NCI-H1694 treated with DMSO at 0.1 percent for 48 hours (cell line): ENCODE measurements at places on chromosomes 1 and 21.
A peak's percentile ranks its signal among the peaks of the same experiment; 100 is the strongest.

GRCh38 chr1:243818978-243819377, 31.1 kb downstream of the AKT3 start:
- DNase-seq, result no peak

DNA sequence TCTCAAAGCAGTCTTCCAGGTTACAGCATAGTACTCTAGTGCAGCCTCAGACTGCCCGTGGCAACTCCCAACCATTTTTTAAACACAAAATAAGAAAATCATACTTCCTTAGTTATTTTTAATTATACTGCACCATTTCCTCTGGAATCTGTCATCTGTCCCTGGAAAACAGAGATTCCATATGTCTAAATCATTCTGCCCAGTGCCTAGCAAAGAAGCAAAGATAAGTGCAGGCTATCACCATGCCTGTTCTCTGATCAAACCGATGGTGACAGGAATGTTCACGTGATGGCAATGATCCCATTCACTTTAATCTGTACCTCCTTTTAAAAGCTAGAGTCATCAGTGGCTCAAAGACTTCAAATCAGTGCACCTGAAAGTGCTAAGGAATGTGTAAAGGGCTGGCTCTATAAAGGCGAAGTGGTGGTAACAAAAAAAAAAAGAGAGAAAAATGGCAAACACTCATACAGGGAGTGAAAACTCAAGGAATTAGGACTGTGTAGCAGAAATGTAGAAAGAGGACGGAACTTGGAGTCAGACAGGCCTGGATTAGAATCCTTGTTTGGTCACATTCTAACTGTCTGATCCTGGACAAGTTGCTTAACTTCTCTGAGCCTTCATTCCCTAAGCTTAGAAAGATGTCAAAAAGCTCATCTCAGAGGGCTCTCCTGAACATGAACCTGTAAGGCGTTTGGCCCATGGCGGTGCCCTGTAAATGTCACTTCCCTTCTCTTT, 9.9 kb upstream of the CCN1 start:
- DNase-seq, result no peak

DNA sequence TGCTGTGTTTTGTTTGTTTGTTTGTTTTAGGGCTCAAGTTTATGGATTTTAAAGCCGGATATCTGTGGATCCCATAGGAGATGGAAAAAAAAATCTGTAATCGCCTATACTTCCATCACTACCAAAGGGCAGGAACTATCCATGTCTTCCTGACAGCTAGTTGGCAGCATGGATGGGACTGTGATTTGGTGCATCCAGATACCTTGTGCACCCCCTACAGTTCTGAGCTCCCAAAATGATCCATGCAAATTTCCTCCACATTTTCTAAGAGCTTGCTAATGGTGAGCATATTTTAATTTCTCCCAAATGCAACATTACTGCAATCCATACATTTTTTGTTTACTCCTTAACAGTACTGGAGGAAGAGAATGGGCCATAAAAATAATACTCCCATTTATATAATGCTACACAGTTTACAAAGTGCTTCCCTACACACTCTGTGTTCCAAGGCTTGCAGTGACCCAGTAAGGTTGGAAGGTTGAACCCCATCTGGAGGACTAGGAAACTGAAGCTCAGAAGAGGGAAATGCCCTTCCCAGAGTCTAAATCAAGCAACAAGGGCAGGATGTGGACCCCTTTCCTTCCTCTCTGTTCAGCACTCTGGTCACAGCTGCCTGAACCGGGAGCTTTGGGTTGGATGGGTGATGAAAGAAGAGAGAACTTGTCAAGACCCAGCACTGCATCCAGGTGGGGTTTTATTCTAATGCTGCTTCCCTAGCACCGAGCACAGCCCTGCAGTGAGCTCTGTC, 48.0 kb downstream of the CAPN8 start:
- DNase-seq, result no peak

DNA sequence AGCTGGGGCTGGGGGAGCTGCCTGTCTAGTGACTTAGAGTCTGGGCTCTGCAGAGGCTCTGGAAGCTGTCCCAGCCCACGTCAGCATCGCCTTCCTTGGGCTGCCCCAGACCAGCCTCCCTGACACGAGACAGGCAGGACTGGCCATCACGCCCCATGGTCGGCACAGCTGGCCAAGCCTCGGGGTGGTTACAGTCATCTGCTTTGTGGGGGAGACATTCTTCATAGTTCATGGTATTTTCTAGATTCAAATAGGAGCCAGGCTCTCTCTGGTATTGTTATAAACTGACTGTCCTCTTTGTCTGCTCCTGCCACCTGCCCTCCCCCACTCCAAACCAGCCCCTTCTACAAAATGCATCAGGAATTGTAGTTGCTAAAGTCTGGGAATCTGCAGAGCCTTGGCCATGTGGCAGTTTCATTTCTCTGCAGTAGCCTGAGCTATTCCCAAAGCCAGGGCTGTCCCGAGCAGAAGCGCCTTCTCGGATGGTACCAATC, 29.4 kb downstream of the OLFML2B start:
- DNase-seq, result no peak

DNA sequence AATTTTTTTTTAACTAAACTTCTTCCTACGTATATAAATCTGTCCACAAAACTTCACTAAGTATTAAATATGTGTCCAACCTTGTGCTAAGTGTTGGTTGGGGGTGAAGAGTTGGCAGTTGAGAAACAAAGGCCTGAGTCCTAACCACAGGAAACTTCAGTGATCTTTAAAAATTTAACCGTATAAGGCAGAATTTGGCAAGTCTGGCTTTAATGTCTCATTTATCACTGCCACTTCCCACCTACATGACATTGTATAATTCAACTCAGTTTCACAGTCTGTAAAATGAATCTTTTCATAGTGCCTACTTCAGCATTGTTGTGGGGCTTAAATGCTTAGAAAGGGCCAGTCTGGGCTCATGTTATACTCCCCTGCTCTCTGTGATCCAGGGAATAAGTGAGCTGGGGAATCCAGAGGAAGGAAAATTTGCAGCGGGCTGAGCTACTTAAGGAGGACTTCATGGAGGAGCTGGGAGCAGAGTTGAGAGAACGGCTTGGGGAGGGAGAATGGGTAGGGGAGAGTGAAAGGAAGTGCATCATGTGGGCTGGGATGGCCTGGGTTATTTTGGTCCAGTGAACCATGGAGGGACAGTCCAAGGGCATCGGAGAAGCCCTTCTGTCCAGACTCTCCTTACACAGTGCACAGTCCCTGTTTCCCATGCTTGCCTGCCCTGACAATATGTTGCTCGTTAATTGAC, 14.5 kb downstream of the IFNAR2 start:
- no peak for DNase-seq

DNA sequence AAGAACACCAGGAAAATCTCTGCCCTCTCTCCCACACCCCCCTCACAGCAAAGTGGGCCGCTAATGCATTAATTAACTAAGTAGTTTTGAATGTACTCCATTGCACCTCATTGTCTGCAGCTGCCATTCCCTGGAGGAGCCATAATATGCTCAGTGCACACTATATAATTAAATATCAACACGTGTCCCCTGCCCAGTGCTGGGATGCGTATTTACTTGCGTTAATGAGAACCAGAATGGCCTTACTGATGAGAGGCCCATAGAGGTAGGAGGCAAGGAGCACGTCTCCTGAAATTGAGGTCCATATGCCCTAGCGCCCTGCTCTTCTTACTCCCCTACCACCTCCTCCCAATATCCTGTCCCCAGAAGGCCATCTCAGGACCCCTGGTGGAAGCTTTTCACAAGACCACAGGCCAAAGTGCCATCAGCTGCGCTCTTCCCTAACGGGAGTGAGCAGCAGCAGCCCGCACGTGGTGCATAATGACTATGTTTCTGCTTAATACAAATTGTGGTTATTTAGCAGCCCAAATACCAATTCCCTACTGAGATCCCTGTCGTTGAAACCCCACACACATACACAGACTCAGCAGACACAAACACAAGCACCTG, 76.8 kb downstream of the PLXNA2 start:
- no peak for DNase-seq

DNA sequence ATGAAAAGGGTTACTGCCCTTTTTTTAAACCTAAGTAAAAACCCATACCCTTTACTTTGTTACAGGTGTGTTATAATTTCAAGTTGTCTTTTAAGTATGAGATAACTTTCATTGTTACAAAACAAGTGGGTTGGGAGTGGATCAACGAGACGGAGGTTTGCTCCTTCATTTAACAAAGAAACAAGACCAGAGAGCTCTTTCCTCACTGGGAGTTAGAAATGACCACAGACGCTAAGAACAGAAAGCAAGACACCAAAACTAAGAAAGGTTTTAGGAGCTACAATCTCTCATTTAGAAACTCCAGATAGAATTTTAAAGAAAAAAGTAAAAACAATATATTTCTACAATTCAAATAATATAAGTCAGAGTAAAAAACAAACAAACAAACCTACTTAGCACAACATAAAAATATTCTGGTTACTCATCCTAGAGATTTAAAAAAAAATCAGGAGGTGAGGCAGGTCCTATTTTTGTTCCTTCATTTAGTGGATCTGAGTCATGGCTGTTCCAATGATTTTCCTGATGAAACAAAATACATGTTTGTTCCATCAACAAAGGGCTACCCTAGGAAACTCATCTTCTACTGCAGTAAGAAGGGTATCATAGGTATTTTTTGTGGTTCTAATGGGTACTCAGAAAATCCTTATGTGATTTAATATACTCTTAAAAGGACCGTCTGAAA, 33.0 kb downstream of the APP start:
- no peak for DNase-seq

DNA sequence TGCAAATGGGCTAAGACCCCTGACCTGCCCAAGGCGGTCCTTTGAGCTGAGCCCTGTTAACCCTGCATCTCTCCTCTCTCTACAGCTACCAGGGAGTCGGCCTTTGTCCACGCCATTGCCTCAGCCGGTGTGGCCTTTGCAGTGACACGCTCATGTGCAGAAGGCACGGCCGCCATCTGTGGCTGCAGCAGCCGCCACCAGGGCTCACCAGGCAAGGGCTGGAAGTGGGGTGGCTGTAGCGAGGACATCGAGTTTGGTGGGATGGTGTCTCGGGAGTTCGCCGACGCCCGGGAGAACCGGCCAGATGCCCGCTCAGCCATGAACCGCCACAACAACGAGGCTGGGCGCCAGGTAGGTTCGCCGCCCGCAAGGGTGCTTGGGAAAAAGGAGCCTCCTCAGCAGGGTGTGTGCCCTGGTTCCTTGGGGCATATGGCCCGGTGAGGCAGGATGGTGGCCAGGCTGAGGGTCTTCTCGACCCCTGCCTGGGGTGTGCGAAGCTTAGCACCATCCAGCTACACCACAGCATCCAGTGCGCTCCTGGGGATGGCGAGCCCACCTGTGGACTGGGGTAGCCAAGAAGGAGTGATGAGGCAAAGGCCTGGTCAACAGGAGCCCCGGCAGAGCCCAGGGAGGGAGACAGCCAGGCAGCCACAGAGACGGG, 31.8 kb upstream of the ARF1 start:
- no peak for DNase-seq

GRCh38 chr21:41018431-41018830, 149.5 kb upstream of the BACE2 start:
- DNase-seq, result no peak

GRCh38 chr1:63316598-63316983, 5.8 kb upstream of the FOXD3 start:
- no peak for DNase-seq

DNA sequence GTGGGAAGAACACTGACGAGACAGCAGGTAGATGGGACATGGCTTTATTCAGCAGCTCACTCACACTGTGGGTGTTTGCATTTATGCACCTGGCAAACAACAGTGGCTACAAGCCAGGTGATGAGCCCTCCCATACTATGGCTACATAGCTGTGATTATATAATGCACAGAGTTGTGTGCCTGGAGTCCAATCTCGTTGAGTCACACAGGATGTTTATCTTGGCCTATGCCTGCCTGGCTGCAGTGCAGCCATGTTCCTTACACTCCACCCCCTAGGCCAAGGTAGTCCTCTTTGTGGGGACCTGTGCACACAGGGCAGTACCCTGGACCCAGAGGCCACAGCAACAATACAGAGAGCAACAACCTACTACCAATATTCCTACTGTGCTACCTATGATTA, 1643.8 kb downstream of the MRPL39 start:
- DNase-seq, result no peak

DNA sequence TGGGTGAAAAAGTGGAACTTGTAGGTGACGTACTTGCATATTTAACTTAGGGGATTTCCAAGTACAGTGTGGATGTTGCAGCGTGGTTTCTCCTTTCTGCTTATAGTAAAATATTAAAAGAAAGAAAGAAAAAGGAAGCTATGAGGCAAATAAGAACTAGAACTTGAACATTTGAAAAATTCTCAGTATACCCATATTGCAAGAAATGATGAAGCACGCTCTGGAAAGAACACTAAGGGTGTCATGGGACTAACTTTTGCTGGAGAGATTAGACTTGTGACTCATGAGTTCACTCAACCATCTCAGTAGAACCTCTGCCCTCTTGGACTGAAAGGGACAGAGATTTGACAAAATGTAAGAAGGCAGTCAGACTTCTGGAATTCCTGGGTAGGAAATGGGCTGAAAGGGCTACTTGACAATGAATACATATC, 704.5 kb upstream of the ADGRL4 start:
- DNase-seq, result no peak

DNA sequence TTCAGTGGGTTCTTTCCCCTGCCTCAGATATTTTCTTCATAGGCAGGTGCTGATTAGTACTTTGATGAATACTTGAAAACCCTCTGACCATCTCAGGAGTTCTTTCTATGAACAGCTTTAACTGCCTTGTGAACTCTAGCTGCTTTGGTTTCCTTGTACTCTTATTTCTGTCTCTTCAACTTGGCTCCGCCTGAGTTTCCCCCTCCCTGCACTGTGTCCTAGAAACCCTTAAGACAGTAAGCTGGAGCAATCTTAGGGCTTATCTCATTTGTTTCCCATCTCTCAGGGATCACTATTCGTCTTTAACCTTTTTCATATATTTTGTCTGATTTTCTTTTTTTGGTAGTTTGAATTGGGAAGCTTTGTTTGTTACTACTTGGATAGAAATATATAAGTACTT, 99.1 kb downstream of the PKN2 start:
- DNase-seq, result no peak

DNA sequence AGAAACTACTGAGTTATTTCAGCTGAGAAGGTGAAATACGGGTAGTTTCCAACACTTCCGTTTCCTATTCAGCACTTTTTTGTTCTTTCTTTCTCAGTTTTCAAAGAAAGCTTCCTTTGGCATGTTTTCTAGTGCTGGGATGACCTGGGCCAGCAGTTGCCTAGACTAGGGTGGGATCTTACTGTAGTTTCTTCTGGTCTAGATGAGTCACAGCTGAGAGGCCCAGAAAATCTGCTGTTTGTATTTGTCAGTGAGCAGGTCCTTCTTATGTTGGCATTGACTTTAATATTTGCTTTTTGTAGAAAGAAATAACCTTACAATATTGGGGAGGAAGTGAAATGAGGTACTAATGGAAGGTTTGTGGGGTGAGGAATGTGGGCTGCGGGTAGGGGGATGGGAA, 22.2 kb downstream of the C1orf21 start:
- DNase-seq, result no peak

GRCh38 chr1:156130578-156130942, 16.0 kb downstream of the LMNA start:
- DNase-seq, result no peak

DNA sequence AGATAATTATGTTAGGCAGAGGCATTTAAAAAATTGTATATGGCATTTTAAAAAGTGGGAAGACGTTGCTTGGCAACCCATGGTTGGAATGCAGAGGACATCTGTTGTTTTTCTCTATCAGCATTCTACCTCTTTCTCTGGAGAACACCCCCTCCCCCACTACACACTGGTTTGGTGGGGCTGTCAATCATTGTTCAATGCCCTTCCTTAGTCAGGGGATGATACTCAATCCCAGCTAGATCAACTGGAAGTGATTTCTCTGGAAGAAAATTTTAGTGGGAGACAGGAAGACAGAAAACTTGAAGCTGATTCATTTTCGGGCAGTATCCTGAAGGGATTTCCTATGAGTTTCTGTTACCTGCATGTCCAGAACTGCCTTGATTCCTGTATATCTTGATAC, 35.7 kb upstream of the CAP1 start:
- DNase-seq, result peak; percentile 90

GRCh38 chr1:191134796-191135195, 657.1 kb upstream of the BRINP3 start:
- DNase-seq, result no peak
